ENCODE measurements at places on chromosomes 12 and 14. TPM values are rescaled to one million over a fixed set of nuclear protein-coding genes. Genes with fewer than 3 reads are reported as not detected.

The FLVCR2 gene
- polyA plus RNA-seq = 3.6 TPM

The CFAP251 gene
- 1.2 TPM for polyA plus RNA-seq

The FKBP4 gene
- polyA plus RNA-seq = 123 TPM

The SCN8A gene
- 1.8 TPM for polyA plus RNA-seq

The TMPRSS12 gene
- polyA plus RNA-seq = not detected

The OLR1 gene
- polyA plus RNA-seq = 0.92 TPM

DNA sequence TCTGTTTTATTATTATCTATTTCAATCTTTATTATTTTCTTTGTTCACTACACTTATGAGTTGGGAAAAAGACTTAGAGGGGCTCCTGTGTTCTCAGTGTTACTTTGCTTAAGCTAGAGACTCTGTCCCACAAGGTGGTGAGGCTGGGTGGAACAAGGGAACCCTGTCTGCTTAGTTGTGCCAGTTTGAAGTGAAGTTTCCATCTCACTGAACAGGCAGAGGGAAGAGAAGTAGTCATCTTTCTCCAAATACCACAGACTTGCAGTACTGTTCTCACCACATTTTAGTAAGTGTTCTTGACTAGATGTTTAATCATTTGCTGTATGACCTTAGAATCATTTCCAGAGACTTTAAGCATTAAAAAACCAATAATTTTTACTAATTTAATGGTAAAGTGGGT lies 195.7 kb upstream of the NEDD1 start:
- no peak for DNase-seq

DNA sequence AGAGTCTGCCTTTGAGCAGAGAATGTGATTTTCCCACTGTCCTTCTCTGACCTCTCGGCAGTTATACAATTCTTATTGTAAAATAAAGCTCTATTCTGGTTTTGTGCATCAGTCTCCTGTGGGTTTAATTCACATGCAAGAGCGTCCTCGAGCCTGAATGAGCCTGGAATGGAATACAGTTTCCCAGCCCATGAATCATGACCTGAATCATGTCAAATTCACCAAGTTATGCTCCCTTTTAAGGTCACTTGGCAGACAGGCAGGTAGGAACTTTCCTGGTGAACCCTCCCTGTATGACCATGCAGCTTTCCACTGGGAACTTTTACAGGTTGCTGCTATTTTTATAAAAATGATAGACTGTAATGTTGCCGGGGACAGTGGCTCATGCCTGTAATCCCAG lies 41.7 kb downstream of the BICD1 start:
- DNase-seq = peak; percentile 15

GRCh38 chr12:39807043-39807442 lies 187.4 kb upstream of the ABCD2 start:
- peak; percentile 63 for DNase-seq

DNA sequence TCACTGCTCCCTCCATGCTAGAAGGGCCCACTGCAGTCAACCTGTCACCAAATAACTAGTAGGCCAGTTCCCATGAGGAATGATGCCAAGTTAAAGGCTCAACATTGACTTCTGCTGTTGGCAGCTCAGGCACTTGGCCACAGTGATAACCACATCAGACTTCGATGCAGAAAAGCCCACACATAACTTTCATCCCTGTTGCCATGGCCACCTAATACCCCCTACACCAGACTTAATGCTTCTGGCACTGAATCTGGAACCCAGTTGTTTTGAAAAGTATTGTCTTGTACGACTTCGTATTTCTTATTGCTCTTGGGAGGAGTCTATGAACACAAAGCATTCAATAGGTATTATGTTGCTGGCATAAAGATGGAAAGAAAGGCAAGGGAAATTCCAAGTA lies 44.3 kb upstream of the HELB start:
- DNase-seq = no peak

DNA sequence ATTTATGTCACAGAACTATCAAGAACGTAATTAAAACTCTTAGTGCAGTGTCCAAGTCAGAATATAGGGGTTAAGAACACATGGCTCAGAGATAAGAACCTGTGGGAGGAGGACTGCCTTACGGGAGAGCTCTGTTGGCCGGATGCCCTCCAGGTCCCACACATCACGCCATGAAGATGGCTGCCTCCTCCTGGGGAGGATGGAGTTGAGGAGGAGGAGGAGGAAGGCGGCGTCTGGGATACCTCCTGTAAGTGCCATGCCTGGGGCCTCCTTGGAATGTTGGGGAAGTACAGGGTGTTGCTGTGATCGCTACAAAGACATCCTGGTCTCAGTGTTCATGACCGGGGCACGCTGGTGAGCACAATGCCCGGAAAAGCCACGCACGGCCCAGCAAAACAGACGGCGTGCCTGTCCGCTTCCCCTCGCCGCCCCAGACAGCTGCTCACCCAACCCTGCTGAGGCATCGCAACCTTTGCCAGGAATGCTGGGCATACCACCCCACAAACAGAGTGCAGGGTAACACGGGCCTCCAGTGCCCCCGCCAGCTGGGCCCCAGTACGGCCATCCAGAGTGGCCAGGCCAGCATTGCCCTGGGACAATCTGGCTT lies 28.7 kb upstream of the CD9 start:
- DNase-seq = no peak

- DNase-seq = no peak
Measured at GRCh38 chr12:22682663-22683062, 57.7 kb downstream of the ETNK1 start.

DNA sequence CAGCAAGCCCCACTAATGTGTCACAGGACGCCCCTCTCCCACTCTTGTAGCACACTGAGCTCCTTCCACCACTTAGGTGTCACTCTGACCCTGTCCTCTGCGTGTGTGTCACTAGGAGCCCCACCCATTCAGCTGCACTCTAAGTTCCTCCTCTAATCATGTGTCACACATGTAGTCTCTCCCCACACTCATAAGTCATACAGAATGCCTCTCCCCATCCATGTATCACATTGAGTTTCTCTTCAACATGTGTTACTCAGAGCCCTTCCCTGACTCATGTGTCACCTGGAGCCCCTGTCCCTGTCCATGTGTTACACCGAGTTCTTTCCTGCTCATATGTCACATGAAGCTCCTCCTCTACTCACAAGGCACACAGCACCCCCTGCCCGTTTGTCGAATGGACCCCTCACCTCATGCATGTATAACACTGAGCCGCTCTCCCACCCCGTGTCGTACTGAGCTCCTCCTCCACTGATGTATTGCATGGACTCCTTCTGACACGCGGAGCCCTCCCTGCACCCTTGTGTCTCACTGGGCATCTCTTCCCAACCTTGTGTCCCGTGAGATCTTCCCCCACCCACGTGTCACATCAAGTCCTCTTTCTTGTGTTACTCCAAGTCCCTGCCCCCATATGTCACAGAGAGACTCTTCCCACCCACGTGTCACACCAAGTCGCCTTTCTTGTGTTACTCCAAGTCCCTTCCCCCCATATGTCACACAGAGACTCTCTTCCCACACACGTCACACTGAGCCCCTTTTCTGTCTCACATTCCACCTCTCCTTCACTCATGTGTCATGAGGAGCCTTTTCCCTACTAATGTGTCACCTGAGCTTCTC lies 31.0 kb downstream of the RTL1 start:
- no peak for DNase-seq

DNA sequence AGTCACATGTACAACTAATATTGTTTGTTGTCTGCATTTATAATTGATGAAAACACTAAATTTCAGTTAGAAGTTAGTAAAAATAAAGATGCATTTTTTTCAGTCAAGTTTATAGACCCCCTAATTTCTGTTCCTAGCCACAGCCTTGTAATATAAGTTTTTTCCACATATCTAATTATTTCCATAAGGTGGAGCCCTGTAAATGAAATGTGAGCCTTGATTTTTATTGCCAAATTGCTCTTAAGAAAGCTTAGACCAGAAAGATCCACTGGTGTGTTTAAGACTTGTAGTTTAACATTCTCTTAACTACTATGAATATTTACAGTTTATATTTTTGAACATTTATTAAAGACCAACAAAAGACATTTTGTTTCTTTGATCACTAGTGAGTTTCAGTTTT lies 322.1 kb upstream of the RGS6 start:
- no peak for DNase-seq
